ENCODE measurements at places on chromosomes 4 and X.
A peak's percentile ranks its signal among the peaks of the same experiment; 100 is the strongest.

- peak; percentile 60 for DNase-seq
Measured at GRCh38 chr4:24980064-24980690, 50.6 kb downstream of the LGI2 start.

DNA sequence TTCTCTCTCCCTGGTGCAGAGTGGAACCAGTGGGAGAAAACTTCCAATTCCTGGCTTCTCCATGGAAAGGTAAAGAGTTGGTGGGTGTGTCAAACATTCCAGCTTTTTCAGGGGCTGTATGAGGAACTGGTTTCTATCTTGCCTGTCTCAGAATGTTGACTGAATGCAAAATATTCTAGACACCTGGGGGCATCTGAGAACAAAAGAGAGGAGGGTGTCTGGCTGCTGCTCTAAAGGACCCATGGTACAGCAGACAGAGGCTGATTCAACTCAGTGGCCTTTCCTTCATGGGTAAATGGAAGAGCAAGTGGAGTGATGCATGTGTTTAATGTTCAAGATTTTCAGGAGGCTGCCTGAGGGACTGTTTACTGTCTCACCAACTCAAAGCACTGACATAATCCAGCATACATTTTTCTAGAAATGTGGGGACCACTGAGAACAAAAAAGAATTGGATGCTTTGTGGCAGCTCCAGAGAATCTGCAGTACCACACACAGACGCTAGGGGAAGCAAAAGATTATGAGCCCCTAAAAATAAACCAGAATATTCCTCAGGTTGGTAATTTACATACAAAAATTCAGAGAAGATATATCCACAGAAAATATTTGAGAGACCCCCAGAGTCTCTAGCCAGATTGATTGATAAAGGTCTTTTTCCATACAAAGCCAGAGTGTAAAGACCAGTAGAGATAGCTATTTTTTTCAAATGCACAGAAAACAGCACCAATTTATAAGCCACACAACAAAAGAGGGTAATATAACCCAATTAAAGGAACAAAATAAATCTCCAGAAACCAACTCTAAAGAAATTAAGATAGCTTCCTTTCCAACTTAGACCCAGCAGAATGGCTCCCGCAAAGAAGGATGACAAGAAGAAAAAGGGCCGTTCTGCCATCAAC lies 48.0 kb upstream of the STARD8 start:
- no peak for DNase-seq

- no peak for DNase-seq
Measured at GRCh38 chr4:163665101-163665500, 170.6 kb downstream of the TMA16 start.

- no peak for DNase-seq
Measured at GRCh38 chr4:138400543-138400942, 158.4 kb upstream of the SLC7A11 start.

- DNase-seq = no peak
Measured at GRCh38 chr4:5717449-5718158, 6.6 kb downstream of the EVC start.

DNA sequence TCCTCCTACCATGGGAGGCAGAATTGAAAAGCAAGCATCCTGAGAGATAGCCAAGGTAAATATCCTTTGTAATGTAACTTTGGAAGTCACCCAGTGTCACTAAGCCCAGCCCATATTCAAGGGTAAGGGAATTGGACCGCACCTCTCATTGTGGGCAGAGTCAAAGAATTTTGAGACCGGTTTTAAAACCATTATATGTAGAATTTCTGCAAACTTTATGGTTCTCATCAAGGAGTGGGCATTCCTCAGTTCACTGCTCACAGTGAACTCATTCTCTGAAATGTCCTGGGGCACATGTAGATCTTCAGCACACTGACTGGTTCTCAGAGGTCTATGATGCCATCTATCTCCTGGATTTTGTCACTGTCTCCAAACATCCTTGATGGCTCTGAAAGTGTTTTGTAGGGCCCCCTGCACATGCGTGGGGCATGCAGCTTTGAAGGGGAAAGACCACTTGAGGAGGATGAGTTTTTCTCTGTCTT lies 35.3 kb upstream of the CHRNA9 start:
- no peak for DNase-seq

GRCh38 chr4:31275906-31276305 lies 555.7 kb downstream of the PCDH7 start:
- DNase-seq = no peak

GRCh38 chrX:1411326-1411725 lies 19.4 kb upstream of the SLC25A6 start:
- DNase-seq = no peak

GRCh38 chrX:151816934-151817333 lies 82.4 kb downstream of the CNGA2 start:
- DNase-seq = no peak

DNA sequence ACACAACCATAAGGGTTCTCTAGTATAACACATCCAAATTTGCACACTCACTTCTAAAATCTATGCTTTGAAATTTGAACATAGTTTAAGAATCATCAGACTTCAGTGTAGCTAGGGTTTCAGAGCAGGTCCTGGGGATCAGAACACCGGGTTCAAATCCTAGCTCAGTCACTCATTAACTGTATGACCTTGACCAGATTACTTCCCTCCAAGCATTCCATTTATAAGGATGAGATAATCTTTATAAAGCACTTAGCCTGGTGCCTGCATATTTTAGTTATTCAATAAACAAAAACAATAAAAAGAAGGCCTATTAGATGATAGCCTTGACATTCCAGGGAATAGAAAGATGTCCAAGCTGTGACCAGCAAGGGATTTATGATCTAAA lies 4.8 kb upstream of the STBD1 start:
- DNase-seq = no peak

- DNase-seq = no peak
Measured at GRCh38 chrX:10341309-10341708, 184.5 kb downstream of the CLCN4 start.

DNA sequence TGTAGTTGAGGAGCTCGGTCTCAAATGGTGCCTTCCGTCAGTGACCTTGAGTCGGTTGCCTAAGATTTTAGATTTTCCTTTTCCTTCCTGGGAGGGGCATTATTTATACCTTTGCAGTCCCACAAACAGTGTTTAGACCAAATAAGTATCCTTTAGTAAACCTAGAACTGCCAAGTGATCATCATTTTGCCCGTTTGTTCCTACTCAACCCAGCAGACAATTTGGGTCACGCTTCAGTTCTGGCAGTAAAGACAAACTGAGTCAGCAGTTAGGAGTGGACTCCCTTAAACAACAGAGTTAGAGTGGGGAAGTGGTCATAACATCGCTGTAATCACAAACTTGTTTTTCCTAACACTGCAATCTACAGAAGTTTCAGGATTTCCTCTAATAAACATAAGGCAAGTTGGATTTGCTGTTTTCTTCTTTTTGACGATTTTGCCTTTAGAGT lies 777 bp upstream of the WDFY3 start:
- DNase-seq = no peak

DNA sequence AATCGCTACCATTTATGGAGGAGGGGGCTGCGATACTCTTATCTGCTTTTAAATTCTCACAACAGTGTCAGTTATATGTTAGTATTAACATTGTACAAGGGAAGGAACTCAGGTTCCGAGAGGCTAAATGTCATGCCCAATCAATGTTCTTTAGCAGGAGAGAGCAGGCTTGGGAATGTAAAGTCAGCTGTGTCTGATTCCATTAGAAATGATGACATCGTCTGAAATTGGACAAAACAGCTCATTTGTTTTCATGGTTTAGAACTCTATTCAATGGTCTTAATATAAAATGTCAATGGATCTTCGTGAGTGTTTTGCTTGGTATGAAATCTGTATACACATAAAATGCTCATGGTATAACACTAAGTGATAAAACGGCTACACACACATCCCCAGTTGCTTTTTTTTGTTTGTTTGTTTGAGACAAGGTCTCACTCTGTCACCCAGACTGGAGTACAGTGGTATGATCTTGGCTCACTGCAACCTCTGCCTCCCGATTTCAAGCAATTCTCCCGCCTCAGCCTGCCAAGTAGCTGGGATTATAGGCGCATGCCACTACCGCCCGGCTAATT lies 11.9 kb upstream of the SH3KBP1 start:
- DNase-seq = no peak

GRCh38 chr4:151459375-151459774 lies 50.4 kb downstream of the FHIP1A start:
- DNase-seq = no peak

GRCh38 chr4:150418757-150419410 lies 163.1 kb upstream of the MAB21L2 start:
- DNase-seq = no peak

GRCh38 chrX:111257733-111258132 lies 12.6 kb downstream of the CAPN6 start:
- no peak for DNase-seq

DNA sequence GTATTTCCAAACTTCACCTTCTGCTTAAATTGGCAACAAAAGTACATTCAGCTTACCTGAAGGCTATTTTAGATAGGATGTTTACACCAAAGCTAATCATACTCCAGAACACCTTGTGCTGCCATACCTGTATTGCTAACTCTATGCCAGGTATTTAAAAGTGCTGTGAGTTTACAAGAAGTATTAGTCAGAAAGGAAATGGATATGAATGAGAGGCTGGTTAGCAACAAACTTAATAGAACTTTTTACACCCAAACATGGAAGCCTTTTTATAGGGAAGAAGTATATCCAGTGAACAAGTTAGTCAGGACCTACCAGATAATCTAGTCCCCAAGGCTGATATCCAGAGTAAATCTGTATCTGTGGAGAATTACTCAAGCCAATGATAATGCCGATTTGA lies 131.2 kb upstream of the SPRY1 start:
- no peak for DNase-seq

DNA sequence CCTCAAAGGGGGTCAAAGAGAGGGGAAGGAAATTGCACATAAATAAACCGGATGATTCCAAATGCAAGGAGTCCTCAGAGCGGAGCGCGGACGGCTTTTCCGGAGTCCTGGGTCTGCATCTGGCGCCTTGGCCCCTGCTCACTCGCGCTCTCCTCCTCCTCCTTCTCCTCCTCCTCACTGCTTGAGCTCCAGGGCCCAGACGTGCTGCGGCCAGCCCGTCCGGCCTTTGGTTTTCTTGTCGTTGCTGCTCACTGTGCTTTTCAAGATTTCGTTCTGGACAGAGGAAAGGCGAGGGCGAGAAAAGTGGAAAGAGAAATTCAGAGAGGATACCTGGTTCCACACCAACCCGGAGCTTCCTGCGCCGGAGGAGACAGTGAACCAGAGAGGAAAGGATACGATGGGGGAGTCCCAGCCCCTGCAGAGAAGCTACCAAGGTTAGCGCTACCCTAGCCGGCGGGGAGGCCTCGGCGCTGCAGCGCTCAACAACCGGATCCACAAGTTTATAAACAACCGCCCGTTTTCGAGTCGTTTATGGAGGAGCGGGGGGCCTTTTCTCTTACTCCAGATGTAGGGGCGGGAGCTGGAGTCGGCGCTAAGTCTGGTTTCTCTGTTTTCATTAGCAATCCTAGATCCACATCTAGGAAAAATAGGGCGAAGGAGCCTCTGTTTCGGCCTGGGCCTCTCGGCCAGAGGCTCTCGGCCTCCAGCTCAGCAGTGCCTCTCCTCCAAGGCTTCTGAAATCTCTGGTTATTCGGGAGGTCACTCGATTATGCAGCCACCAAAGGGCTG lies 2.7 kb downstream of the HAND2 start:
- DNase-seq = no peak

GRCh38 chr4:37892641-37893040 lies 1.8 kb downstream of the TBC1D1 start:
- no peak for DNase-seq

DNA sequence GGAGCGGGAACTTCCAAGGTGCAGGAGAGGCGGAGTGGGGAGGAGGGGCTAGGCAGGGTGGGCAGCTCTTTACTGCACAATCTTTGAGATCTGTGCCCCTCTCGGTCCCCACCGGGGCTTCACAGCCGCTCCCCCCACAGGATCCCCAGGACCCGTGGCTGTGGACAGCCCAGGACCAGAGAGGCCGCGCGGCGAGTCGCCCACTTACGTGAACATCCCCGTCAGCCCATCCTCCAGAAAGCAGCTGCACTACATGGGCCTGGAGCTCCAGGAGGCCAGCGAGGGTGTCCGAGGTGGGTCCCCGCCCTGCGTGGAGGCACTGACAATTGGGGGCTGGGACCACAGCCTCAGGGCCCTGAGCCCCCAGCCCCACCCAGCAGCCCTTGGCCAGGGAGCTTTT lies 32.1 kb downstream of the LRPAP1 start:
- no peak for DNase-seq

GRCh38 chr4:15756361-15756861 lies 21.7 kb upstream of the CD38 start:
- DNase-seq = no peak

DNA sequence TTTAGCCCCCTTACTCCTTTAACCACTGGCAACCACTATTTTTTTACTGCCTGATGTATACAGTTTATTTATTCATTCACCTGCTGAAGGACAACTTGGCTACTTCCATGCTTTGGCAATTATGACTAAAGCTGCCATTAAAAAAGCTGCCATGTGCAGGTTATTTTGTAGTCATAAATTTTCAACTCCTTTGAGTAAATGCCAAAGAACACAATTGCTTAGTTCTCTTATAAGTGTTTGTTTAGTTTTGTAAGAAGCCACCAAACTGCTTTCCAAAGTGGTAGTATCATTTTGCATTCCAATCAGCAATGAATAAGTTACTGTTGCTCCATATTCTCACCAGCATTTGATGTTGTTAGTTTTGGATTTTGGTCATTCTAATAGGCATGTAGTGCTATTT lies 1831.8 kb downstream of the PCDH7 start:
- no peak for DNase-seq

GRCh38 chrX:133384454-133384853 lies 30.8 kb downstream of the GPC4 start:
- no peak for DNase-seq

GRCh38 chrX:15749642-15750610 lies 11.9 kb downstream of the CA5B start:
- no peak for DNase-seq

DNA sequence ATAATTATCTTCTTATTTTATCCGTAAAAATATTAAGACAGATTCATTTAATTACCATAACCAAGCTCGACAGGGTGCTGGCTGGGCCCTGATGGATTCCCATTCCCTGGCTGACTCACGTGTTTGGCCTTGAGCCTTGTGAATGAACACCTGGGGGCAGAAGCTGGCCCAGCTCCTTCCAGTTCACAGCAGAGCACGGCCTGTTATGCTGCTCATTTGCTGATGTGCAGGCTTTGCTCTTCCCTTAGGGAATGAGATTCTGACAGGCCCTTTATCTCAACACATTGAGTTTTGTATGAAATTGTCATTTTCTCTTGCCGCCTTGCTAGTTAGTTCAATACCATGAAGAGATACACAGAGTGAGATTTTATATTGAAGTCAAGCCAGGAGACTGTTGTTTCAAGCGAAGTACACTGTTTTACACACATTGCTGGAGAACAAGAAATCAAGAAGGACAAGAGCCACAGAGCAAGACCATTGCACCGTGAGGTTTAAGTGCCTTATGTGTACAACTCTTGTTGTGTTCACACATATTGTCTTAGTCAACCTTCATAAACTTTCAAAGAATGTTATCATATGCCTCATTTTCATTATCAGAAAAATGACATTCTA lies 1583.3 kb downstream of the STIM2 start:
- no peak for DNase-seq
